ENCODE measurements at places on chromosomes 12 and 14.

DNA sequence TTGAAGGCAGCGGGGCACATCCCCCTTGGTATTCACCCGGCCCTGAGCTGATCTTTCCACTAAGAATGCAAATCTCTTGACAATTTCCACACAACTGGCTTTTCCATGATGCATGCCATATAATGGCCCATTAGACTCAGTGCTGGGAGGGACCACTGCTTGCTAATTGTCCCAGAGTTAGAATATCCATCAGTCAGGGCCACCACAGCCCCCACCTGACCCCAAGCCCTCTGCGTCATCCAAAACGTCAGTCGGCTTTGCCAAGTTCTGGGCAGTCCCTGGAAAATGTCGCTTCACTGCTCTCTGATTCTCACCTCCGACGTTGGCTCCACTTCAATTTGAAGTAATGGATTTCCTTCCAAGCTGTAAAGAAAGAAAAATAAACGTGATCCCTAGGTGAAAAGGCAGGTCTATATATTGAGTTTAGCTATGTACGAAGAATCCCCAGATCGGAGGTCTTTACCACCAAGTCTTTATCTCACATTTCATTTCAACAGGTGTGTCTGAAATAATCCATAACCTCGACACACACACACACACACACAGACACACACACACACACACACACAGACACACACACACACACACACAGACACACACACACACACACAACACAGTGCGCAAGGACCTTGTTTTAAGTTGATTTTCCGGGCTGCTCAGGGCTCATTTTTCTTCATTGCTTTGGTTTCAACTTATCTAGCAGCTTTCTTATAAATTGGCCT lies 165.5 kb upstream of the NOS1 start:
- DNase-seq: no peak

- no peak for DNase-seq
These were observed 271.6 kb upstream of the PLEKHG7 start for GRCh38 chr12:92431146-92431545.

- peak; percentile 88 for DNase-seq
These were observed 156.6 kb downstream of the DAD1 start for GRCh38 chr14:22432348-22432976.

GRCh38 chr12:3263939-3264922 lies 187.1 kb downstream of the TSPAN9 start:
- no peak for DNase-seq

- DNase-seq: no peak
These were observed 200.6 kb upstream of the NOS1 start for GRCh38 chr12:117561990-117562389.

- DNase-seq: no peak
These were observed 49.1 kb upstream of the GPHB5 start for GRCh38 chr14:63367742-63368364.

GRCh38 chr12:60266381-60266852 lies 670.6 kb downstream of the SLC16A7 start:
- DNase-seq: no peak

- no peak for DNase-seq
These were observed 2.6 kb downstream of the MAP3K12 start for GRCh38 chr12:53496752-53497032.

DNA sequence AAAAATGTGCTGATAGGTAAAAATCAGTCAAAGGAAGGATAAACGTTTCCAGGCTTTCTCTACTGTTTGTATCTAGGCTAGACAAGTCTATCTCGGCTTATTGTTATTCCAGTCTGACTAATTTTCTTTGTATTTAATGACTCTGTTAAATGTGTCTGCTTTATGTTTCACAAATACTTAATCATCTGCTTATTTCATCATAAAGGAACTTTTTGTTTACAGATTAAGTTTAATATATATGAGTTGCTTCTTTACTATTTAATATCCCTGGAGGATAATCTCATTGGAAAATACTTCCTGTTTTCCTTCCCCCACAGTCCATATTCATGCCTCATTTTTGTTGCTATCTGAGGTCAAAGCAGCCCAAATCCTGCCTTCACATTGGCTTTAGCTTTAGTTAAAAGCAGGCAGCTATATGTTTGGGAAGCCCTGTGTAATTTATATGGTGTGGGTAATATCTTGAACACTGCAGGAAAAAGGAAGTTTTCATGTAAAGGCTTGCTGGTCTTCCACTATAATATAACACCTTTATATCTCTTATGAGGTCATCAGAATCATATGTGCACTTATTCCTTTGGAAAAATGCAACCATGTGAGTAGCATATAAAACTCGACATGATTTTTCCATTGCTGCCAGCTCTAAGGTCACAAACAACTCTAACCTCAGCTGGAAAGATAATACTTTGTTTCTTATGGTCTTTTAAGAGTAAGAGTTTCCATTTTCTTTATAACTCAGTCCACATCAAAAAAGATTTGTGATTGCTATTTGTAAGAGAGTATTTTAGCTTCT lies 76.8 kb downstream of the ALX1 start:
- DNase-seq: no peak

GRCh38 chr12:64220046-64220445 lies 2.0 kb downstream of the KICS2 start:
- DNase-seq: no peak

GRCh38 chr12:106791531-106791930 lies 17.0 kb downstream of the RIC8B start:
- no peak for DNase-seq

- DNase-seq: peak; percentile 87
These were observed 39.2 kb downstream of the ZFP36L1 start for GRCh38 chr14:68753690-68754089.

DNA sequence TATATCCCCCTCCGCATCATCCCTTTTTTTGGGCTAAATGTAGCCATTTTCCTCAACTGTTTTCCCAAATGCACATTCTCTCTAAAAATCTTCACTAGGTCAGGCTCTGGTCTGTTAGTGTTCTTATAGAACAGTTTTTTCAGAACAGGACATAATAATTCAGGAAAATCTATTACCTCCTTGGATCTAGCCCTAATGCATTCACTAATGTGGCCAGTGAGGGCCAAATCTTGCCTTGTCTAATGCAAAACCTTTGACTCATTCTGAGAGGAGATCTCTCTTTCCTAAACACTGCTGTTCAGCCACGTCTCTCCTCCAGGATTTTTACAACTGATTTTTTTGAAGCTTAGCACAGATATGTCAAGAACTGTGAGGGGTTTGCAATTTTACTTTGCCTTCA lies 15.5 kb downstream of the C14orf132 start:
- DNase-seq: no peak

GRCh38 chr12:54131641-54132280 lies 57.0 kb downstream of the SMUG1 start:
- DNase-seq: no peak

DNA sequence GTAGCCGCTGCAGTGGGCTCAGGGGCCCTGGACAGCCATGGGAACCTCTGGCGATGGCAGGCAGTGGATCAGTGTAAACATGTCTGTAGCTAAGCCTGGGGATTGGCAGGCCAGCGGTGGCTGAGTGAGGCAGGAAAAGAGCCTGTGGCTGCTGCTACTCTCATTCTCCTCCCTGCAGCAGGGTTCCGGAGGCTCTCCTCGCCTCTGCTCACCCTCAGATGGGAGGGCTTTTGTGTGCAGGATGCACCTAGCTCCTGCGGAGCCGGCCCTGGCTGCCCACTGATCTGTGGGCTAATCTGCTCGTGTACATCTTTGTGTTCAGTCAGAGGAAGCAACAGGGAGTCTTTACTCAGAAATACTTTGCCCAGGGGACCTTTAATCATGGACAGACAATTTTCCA lies 59.5 kb downstream of the GALNT8 start:
- no peak for DNase-seq

- DNase-seq: no peak
These were observed 65.6 kb downstream of the FBXL14 start for GRCh38 chr12:1528791-1529190.

GRCh38 chr14:68820119-68820518 lies 27.3 kb upstream of the ZFP36L1 start:
- no peak for DNase-seq

DNA sequence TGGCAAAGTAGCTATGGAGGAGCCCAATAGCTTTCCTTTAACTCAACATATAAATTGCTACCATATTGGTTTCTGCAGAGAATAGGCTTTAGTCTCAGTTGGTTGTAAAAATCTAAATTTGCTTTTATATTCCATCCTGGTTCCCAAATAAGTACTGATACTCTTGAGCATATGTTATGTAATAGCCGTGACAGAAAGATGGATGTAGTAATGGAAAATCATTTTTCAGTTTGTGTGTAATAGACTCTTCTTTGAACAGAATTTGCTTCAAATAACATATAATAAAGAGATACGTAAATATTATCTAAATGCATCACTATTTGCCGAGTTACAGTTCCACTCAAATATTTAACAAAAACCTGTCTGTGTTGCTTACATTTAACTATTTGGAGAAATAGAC lies 271.6 kb downstream of the LRFN5 start:
- no peak for DNase-seq

DNA sequence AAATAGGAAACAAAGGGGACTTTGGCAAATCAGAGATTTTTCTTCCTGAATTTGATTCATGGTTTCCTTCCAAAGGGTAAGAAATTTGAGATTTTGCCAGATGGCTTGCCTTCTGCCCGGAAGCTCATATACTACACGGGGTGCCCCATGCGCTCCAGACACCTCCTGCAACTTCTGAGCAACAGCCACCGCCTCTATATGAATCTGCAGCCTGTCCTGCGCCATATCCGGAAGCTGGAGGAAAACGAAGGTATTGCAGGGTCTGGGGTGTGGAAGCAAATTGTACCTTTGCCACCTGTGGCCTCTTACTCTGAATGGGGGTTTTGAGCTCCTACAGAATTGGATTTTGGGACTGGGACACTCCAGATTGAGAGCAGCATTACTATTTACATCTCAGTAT lies 63.5 kb downstream of the FRMD6 start:
- no peak for DNase-seq

DNA sequence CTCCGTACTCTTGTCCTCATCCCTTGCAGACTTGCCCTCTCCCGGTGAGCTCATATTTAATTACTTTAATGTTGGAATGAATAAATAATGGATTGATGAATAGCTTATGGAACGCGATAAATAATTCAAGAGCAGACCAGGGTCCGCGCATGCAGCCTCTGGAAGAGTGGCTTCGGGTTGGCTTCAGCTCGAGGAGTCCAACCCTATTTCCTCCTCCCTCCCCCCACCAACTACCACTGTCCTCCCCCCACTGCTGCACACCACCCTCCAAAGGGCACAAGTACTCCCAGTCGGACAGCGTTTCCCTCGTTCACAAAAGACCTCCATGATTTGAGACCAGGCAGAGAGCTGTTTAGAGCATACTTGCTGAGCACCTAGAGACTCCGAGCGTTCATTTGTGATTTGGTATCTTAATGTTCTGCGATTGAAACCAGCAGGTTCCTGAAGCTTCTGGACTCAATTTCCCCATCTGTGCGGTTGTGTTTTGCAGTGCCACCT lies 647 bp upstream of the SIX1 start:
- no peak for DNase-seq

GRCh38 chr12:89069431-89069830 lies 282.9 kb downstream of the DUSP6 start:
- no peak for DNase-seq

- DNase-seq: no peak
These were observed 98.7 kb downstream of the INSM2 start for GRCh38 chr14:35632676-35633075.

- no peak for DNase-seq
These were observed 59.0 kb downstream of the GAS2L3 start for GRCh38 chr12:100632445-100632892.

DNA sequence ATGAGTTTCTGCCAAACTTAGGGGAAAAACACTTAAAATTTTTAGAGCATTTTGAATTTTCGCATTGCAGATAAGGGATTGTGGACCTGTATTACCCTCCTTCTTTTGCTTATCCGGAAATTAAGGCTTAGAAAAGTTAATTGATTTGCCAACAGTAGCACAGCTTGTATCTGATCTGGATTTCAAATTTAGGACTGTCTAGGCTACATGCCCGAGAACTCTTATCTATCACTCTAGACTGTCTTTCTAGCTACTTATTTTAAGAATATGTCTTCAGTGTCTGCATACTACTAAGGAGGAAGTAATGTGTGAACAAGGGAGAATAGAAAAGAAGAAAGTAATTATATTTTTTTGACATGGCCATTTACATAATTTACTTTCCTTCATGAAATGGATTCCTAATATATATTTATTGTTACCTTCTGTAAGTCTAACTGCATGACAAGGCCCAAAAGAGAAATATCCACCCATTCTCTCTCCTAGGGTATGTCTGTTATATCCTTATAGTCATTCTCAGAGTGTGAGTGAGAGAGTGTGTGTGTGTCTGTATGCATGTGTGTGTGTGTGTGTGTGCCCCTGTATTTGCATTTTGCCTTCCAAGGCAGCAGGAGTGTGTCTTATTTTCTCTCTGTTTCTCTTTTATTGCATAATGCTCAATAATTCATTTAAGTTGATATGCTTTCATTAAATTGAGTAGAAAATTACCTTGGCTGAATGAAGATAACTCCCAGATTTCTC lies 132.1 kb downstream of the SLC5A8 start:
- DNase-seq: no peak

GRCh38 chr12:8461426-8461825 lies 5.7 kb downstream of the CLEC6A start:
- DNase-seq: no peak

DNA sequence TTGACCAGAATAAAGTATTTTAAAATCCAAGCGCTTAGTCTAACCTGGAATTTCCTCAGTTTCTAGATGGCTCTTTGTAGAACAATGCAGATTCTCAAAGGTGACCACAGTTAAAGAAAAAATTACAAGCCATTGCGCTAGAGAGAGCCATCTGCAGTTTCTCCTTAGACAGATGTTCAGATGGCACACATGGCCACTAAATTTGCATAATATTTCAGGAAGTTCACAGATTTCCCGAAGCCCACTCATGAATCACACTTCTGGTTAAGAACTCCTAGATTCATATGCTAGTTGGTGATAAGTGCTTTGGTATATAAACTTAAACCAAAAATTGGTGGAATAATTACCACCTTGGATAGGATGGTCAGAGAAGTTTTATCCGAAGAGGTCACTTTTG lies 749 bp downstream of the AKAP3 start:
- no peak for DNase-seq

DNA sequence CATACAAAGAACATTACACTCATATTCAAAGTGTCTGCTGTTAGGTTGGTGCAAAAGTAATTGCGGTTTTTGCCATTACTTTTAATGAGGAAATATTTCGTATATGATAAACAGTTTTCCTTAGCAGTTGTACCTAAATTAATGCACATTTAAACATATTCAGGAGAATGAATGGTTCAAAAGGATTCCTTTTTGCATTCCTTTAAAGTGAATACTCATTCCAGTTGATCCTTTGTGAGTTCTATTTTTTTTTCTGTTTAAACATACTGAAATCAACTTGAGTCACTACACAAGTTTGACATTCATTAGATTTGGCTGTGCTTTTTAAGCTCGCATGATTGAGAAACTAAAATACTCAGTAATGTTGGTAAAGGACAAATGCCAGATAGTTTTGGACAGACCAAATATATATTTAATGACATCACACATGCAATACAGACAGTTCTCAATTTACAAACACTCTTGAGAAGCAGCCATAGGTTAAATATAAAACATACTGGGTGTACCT lies 13.8 kb upstream of the SLC38A2 start:
- DNase-seq: peak; percentile 98
